ENCODE measurements at places on chromosomes 11 and 22.

GRCh38 chr11:11992257-11993212 is 15.9 kb downstream of the DKK3 start:
- DNase-seq, result no peak

GRCh38 chr22:25083807-25084200 is 115.9 kb upstream of the CRYBB3 start:
- no peak for DNase-seq

DNA sequence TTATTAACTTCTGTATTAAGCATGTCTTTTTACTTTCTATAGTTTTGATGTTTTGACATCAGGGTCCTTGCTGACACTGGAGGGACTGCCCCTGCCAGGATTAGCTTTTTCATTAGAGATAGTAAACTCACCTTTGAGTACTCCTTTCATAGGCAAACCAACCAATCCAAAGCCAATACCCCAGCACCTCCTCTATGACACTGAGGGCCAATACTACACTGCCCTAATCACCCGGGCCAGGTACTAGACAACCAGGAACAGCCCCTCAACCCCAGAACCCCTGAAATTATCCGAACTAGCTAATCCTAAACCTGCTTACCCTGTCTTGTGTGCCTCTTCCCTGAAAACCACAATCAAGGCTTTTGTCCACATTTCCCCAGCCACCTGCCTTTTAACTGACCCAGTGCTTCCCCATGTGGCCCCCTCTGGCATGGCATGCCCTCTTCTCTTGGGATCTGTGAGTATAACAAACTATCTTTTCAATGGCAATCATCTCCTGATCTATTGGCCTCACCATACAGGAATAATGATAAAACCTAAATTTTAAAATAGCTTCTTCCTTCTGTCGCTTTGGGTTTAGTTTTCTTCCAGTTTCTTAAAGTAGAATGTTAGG is 31.2 kb downstream of the RAB6A start:
- DNase-seq, result no peak

DNA sequence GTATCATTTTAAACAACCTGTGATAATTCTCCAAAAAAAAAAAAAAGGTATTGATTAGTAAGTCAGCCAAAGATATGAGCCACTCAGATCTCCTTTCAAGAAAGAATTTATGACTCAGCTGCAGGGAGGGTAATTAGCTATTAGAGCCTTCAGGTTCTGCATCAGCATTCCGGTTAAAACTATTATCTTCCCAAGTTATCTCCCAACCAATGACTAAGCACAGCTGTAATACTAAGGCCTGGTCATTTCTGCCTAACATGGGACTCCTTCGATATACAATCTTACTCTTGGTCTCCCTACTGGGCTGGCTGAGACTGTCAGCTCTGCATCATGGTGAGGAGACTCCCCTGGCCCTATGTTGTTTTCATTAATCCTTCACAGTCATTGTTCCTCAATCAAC is 60.4 kb downstream of the SBF2 start:
- no peak for DNase-seq

DNA sequence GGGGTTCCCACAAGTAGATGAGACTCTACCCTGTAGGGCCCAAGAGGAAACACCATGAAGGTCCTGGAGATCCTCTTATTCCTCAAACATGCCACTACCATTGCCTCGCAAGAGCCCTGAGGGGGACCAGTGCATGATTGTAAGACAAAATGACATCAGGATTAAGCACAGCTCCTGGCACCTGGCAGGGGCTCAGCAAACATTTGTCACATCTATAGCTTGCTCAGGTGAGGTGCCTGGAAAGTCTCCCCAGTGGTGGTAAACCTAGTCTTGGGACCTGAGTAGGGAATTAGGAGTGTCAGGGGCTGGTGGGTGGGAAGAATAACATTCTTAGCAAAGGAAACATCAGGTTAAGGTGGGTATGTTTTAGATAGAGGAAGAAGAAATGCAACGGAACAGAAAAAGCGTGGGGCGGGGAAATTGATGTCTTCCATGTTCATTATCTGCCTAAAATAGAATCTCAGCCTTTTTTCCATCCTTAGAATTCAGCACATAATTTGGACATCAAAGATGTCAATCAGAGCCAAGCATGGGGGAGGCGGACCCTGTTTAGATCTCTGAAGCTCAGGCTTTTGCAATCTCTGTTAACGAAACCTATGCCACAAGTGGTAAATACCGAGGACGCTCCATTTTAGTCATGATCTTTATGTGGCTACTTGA is 924 bp downstream of the YPEL1 start:
- DNase-seq, result no peak

DNA sequence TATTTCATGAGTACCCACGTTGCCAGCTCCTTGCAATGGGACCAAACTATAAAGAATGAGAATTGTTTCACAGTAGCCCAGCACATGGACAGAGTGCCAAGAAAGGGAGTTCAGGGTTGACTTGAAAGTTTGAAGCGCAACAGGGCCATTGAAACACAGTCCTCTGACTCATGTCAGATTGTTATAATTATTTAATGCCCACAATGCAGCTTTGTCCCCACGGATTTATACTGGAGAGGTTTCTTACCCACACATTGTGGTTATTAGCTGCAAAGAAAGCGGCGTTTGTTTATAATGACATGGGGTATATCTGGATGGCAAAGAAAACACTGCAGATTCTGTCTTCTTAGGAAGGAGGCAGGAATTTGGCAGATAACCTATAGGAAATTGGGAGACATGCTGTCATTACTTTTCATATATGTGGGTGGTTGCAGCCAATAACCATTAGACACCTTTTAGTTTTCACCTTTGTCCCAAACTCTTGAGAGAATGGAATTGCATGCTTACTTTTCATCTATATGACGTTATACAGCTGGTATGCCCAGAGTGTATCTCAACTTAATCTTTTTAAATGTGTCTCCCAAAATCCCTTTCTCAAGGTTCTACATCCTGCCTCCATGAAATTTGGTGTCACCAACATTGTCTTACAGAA is 143.6 kb downstream of the TEAD1 start:
- no peak for DNase-seq

- DNase-seq, result no peak
These were observed 1.2 kb downstream of the AP5B1 start for GRCh38 chr11:65779669-65779918.

GRCh38 chr22:43308060-43308830 is 34.9 kb downstream of the SCUBE1 start:
- no peak for DNase-seq

- no peak for DNase-seq
These were observed 12.9 kb downstream of the SERPINH1 start for GRCh38 chr11:75574698-75575602.

GRCh38 chr11:119338318-119338890 is 2.3 kb downstream of the C1QTNF5 start:
- DNase-seq, result peak; percentile 62

- DNase-seq, result no peak
These were observed 173.7 kb downstream of the CEP164 start for GRCh38 chr11:117501237-117501898.
